ENCODE measurements at places on chromosomes 2 and 18.

DNA sequence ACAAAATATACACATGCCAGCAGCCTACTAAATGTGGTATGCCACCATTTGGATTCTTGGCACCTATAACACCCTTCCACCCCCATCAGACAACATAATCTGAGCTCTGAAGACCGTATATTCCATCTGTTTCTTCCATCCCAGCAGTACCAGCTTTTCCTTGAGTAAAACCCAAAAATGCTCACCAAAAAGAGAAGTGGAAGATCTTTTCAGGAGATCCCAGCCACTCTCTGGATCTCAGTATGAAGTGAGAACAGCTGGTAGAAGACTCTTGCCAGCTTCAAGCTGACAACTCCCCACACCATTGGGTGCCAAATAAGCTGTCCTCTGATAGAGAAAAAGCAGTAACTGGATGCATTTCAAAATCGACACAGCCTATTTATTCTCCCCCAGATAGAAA, 22.6 kb downstream of the REG1B start:
- no peak for DNase-seq

GRCh38 chr2:134722728-134723127, 3.9 kb upstream of the TMEM163 start:
- no peak for DNase-seq

DNA sequence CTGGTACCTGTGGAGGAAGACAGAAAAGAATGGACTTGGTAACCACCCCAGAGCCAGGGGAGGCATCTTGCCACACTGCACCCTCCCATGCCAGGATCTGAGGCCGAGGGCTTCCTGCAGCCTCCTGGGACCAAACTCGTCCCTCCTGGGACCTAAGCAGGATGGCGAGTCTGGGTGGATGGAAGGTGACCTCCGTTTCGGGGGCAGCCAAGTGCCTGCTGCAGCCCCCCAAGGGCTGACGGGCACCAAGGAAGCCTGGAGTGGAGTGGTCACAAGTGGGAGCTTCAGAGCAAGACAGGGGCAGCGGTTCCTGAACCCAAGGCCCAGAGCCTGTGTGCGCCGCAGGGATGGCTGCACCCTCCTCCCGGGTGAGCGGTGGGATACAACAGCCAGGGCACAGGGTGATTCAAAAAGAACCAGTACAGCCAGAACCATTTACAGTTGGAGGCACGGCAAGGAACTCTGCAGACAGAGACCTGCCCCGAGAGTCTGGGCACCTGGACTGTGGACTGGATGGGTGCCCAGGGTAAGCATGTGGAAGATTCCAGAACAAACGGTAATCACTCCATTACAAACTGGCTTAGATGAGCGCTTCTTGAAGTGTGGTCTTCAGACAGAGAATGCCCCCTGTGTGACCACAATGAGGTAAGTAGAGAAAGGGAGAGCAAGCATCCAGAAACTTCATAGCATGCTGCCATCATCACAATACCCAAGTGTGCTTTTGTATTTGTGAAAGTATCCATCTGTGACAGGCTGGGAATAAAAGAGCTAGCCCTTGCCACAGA, 12.1 kb downstream of the HS1BP3 start:
- DNase-seq = no peak

DNA sequence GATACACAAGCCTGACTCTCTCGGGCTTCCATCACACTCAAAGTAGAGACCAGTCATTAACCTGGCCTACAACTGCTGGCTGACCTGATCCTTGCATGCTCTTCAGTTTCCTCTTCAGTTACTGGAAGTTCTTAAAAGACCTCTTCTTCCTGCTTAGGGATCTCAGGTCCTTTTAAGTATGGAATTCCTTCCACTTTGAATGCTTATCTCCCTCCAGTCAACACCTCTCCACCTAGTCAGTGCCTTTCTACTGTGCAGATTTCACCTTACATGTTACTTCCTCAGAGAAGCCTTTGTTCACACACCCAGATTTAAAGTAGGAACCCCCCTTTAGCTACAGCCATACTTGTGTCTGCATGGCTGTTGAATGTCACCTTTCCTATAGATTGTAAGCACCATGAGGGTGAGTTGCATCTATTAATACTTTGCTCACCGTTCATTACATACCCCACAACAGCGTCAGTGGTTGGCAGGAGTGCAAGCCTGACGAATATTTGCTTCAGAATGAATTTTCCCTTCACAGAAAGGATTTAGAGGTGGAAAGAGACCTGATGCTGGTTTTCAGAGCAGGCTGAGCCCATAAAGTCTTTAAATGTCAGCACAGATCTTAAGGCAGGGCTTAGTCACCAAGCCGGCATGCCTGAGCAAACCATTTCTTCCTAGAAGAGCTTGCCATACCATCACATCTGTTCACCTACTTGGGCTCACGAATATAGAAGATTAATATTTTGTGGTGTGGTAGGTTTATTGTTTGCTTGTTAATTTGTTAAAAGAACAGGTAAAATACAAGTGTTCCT, 90.1 kb downstream of the ACVR1 start:
- no peak for DNase-seq

DNA sequence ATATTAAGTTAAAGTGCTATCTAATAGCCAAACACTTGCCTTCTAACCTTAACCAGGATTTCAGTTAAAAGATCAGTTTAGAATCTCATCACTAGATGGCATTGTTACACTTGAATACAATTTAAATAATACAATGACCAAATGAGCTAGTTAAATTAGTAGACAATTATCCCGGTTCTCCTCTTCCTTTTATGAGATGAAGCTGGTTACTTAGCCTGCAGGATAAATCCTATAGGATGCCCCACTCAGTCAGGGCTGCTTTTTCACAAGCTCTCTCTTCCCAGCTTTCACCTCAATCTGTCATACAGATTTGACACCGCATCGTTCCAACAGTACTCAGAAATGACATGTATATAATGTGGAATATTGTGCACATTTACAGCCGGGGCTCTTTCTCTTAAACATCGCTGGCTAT, 678.8 kb downstream of the KCNJ3 start:
- peak; percentile 29 for DNase-seq

DNA sequence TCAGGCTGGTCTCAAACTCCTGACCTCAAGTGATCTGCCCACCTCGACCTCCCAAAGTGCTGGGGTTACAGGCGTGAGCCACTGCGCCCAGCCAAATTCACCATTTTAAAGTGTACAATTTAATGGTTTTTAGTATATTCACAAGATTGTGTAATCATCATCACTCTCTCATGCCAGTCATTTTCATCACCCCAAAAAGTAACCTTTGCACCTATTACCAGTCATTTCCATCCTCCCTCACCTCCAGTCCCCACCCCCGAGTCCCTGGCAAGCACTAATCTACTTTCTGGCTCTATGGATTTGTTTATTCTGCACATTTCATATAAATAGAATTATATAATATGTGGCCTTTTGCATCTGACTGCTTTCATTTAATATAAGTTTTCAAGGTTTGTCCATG, 10.8 kb downstream of the PCBP1 start:
- DNase-seq = no peak

DNA sequence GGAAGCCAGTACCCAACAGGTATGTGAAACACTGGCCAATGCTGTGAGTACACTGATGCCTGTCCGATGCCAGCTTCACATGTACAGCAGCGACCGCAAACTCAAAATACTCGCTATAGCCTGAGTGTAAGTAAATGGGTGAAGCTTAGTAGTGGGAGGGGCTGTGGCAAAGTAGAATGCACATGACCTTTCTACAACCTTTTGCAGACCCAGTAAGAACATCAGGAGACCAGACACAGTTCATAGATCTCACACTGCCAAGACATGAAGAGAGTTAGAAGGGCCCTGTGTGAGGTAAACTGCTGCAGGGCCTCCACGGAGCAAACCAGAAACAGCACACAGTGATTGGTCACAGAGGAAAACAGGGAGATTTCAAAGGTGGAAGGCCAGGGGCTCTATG, 9.1 kb upstream of the UBXN4 start:
- DNase-seq = no peak

DNA sequence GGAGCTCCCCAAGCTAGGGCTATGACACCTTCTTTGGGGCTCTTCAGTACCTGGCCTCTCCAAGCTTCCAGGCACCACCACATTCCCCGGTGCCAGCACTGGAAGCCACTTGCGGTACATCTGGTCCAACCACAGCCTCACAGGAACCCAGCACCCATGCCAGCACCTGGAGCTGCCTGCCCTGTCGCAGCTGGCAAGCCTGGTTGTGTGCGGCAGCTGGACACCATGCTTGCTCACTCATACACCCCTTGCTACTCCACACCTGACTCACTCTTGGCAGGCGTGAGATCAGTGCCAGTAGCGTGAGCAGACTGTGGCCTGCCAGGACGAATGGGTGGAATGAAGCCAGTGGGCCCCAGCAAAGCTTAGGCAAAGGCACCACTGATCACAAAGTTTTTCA, 34.0 kb downstream of the LRRTM4 start:
- DNase-seq = no peak

DNA sequence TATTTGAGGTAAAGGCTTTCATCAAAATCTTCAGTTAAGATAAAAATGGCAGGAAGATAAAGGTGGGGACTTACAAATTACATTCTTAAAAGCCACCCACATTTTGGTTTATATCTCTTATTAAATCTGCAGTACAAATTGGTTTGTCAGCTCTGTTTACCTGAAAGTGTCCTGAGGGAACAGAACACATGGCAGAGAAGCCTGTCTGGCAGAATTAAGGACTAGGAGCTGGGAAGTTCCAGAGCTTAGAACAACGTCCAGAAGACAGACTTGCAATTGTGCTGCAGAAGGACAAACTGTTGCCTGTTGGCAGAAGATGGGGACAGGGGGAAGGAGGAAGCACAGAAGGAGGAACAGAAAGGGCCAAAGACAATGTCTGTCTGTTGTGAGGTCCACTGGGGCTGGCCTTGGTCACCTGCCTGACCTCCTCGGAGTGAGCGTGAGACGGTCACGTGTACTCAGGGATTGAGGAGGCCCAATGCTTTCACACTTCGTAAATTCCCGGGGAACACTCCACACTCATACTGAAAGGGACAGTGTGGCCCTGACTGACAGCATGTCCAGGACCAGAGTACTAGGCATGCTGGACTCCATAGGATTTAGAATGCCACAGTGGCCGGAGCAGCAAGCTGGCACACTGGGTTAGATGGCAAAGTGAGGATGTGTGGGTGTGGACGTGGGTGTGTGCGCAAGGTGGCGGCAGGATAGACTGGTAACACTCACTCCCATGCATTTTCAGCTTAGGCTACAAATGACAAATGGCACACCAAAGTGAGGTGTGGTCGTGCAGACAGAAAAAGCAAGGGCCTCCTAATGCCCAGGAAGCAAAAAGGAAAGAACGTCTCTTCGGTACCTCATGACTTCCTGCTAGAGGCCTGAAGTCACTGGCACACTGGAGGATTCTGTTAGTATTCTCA, 210.9 kb upstream of the REV1 start:
- no peak for DNase-seq

DNA sequence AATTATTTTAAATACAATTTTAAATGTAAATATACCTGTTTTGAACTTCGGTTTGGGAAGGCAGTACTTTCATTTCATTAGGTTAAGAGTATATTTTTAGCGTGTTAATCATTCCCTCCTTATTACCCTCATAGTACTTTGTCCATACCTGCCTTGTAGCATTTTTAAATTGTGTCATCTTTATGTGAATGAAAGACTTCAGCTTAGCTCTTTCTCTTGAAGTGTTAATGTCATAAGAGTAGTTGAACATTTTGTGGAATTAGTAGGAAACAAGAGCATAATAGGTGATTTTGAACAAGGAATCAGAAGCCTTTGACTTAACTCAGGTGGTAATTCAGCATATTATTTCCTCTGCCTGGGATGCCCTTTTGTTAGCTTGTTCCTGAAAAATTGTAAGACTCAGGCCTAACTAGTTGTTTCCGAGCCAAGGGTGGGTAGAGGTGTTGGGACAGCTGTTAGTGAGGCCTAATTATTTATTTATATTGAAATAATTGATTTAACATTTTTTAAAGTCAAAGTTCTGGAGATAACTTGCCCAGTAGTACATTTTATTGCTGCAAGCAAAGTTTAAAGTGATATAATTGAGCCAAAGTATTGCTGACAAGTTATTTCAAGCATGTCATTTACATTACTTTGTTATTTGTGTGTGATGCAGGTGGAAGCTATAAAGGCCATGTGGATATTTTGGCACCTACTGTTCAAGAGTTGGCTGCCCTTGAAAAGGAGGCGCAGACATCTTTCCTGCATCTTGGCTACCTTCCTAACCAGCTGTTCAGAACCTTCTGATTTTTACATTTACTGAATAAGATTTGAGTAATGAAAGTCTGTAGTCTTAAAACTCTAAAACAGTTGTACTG, 38.7 kb downstream of the DDX1 start:
- peak; percentile 11 for DNase-seq

DNA sequence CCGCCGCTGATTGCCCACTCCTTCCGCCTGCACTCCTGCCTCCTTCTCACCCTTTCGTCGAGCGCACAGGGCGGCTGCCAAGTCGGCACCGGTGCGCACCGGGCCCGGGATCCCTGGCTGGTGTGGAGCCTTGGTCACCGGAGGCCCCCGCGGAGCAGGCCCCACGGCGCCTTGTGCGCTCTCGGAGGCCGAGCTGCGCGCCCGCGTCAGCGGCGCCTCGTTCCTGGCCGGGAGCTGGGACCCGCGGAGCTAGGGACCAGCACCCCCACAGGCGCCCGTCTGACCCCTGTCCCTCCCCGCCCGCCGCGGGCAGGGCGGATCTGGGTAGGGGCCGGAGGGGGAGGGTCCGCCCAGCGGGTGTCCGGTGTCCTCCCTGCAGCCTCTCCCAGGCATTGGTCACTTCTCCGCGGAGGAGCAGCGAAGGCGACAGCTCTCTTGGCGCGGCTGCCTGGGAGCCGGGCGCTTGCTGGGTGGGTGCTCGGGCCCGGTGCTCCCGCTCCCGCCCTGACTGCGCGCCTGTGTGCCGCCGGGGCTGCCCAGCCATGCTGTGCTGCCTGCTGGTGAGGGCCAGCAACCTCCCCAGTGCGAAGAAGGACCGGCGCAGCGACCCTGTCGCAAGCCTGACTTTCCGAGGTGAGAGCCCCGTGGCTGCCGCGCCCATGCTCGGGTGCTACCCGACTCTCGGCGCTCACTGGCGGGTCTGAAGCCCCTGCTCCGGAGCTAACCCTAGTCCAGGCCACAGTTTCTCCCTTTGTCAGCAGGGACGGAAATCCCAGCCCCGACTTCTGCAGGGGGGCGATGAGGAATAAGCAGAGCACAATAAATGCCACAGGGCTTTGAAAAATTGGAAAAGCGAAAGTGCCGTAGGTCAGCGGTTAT, 13.2 kb downstream of the DYSF start:
- DNase-seq = peak; percentile 13

- no peak for DNase-seq
Observed at GRCh38 chr18:39302481-39302880, 1736.9 kb upstream of the CELF4 start.

GRCh38 chr18:10371165-10371564, 83.3 kb upstream of the APCDD1 start:
- DNase-seq = no peak

- no peak for DNase-seq
Observed at GRCh38 chr2:36411962-36412444, 56.4 kb downstream of the CRIM1 start.

GRCh38 chr2:72973566-72974435, 56.5 kb downstream of the EMX1 start:
- DNase-seq = peak; percentile 47

GRCh38 chr2:27911458-27912210, 21.1 kb downstream of the BABAM2 start:
- DNase-seq = no peak

DNA sequence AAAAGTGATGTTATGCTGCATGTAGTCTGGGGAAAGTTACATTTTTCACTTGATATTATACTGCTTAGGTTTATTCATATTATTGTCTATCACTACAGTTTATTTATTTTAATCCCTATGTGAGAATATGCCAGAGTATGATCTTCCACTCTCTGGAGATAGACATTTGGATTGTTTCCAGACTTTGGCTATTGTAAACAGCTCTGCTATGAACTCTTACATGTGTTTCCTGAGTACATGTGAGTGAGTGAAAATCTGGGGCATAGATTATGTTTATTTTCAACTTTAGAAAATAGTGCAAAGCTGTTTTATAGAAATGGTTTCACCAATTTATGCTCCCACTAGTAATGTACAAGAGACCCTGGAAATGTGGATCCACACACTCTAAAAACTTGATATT, 49.0 kb upstream of the EPAS1 start:
- no peak for DNase-seq
